ENCODE measurements at places on chromosomes 5 and 9. TPM values are rescaled to one million over a fixed set of nuclear protein-coding genes. Genes with fewer than 3 reads are reported as not detected.

- peaks cover 60% of the 10 kb centered on the region for H3K27me3 ChIP-seq
- no peaks in the 10 kb centered on the region for H3K4me1 ChIP-seq
- no peaks in the 10 kb centered on the region for H3K36me3 ChIP-seq
- no peak overlapping the region for H3K27ac ChIP-seq
- H3K4me3 ChIP-seq: no peak overlapping the region
Measured at GRCh38 chr5:171586436-171586835, 167.0 kb downstream of the FGF18 start.

Gene PCDHGA6
- 2.1 TPM for polyA plus RNA-seq

- H3K4me3 ChIP-seq: peak overlapping the region; percentile 78
- H3K4me1 ChIP-seq: no peaks in the 10 kb centered on the region
- peaks cover 54% of the 10 kb centered on the region for H3K36me3 ChIP-seq
- no peaks in the 10 kb centered on the region for H3K27me3 ChIP-seq
- H3K27ac ChIP-seq: no peak overlapping the region
Measured at GRCh38 chr5:141319202-141319601, 1.4 kb downstream of the TAF7 start.

DNA sequence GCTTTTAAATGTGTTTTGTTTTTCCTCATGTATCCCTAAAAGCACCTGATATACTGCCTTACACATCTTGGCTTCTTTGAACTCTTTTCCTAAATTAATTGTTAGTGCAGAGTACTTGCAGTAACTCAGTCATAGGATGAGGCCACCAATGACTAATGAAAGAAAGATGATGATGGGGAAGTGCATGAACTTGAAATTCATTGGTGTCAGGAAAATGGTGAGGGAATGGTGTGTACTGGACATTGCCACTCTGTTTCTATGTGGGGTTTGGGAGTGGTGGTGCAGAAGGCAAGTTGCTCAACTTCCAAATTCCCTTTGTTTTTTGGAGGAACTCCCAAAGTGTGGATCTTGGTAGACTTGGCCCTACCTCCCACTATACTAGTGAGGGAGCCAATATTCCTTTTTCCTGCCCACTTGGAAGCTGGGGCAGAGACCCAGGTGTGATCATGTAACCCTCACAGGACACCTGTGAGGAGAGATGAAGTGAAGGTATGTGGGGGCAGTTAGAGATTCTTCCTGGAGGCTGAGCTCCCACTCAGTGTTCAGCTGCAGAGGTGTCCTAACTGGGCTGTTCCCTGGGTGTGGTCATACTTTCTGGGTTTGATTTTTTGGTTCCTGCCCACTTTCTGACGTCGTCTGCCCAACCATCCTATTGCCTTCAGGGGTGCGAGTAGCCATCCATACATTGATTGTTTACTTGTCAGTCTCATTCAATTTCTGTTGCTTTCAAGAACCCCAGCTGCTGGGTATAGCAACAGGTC, 298.5 kb downstream of the MAST4 start:
- H3K27me3 ChIP-seq: no peaks in the 10 kb centered on the region
- H3K4me3 ChIP-seq: no peak overlapping the region
- peaks cover 6% of the 10 kb centered on the region for H3K4me1 ChIP-seq
- DNase-seq: peak; percentile 38
- H3K36me3 ChIP-seq: no peaks in the 10 kb centered on the region
- no peak overlapping the region for H3K27ac ChIP-seq

DNA sequence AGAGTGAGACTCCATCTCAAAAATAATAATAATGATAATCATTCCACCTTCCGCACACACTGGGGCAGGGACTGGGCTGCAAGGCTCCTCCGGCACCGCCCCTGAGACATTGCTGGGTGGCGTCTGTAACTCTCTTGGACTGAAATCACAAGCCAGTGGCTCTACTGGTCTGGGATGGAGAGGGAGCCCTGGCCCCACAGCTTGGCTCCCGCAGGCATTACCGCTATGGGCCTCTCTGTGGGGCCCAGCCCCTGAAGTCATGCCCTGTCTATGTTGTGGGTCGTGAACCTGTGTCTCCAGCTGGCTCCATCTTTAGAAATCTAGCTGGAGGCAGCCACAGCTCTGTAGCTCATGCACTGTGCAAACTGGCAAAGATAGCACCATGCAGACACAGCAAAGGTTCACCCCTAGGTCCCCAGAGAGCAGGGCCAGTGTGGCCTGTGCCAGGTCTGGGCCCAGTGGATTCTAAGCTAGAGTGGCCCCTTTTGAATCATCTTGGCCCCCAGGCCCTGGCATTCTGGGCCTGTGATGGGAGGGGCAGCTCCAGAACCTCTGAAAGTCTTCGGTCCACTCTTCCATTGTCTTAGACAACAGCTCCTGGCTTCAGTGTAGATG, 36.1 kb upstream of the COL5A1 start:
- H3K27me3 ChIP-seq: no peaks in the 10 kb centered on the region
- no peak overlapping the region for H3K27ac ChIP-seq
- no peak overlapping the region for H3K4me3 ChIP-seq
- H3K36me3 ChIP-seq: no peaks in the 10 kb centered on the region
- peaks cover 14% of the 10 kb centered on the region for H3K4me1 ChIP-seq

Gene EFNA5
- polyA plus RNA-seq: 0.64 TPM

Gene LYSMD3
- 22.6 TPM for polyA plus RNA-seq

- H3K27me3 ChIP-seq: no peaks in the 10 kb centered on the region
- no peak overlapping the region for H3K4me3 ChIP-seq
- peak; percentile 10 for DNase-seq
- no peak overlapping the region for H3K27ac ChIP-seq
- 0 out of 2 replicates have a peak, but pooled peaks cover 5% of the 10 kb centered on the region for H3K4me1 ChIP-seq
- 0 out of 2 replicates have a peak, but pooled peaks cover 3% of the 10 kb centered on the region for H3K36me3 ChIP-seq
Measured at GRCh38 chr5:131505237-131505908, 129.7 kb downstream of the RAPGEF6 start.

Gene GRHPR
- 124 TPM for polyA plus RNA-seq

DNA sequence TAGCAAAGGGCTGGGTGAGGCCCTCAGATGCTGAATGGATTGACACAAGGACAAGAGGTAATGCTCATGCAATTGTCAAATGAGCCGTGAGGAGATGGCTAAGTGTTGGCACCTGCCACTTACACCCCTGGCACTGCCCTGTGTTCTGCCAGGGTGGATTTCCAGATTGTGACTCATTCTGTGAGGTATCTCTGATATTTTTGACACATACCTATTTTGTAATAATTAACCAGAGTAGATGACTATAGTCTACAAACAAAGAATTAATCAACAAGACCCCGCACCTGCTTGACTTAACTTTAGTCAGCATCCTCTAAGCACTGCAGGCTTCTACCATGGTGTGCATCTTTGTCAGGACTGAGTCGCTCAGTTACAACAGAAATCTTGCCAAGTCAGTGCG, 200.8 kb downstream of the DIRAS2 start:
- DNase-seq: no peak
- no peak overlapping the region for H3K27ac ChIP-seq
- no peaks in the 10 kb centered on the region for H3K36me3 ChIP-seq
- no peak overlapping the region for H3K4me3 ChIP-seq
- H3K27me3 ChIP-seq: no peaks in the 10 kb centered on the region
- H3K4me1 ChIP-seq: no peaks in the 10 kb centered on the region

- no peaks in the 10 kb centered on the region for H3K27me3 ChIP-seq
- no peak for DNase-seq
- H3K4me3 ChIP-seq: no peak overlapping the region
- 0 out of 2 replicates have a peak, but pooled peaks cover 8% of the 10 kb centered on the region for H3K36me3 ChIP-seq
- H3K4me1 ChIP-seq: no peaks in the 10 kb centered on the region
Measured at GRCh38 chr9:27054841-27055240, 49.4 kb upstream of the LRRC19 start.

DNA sequence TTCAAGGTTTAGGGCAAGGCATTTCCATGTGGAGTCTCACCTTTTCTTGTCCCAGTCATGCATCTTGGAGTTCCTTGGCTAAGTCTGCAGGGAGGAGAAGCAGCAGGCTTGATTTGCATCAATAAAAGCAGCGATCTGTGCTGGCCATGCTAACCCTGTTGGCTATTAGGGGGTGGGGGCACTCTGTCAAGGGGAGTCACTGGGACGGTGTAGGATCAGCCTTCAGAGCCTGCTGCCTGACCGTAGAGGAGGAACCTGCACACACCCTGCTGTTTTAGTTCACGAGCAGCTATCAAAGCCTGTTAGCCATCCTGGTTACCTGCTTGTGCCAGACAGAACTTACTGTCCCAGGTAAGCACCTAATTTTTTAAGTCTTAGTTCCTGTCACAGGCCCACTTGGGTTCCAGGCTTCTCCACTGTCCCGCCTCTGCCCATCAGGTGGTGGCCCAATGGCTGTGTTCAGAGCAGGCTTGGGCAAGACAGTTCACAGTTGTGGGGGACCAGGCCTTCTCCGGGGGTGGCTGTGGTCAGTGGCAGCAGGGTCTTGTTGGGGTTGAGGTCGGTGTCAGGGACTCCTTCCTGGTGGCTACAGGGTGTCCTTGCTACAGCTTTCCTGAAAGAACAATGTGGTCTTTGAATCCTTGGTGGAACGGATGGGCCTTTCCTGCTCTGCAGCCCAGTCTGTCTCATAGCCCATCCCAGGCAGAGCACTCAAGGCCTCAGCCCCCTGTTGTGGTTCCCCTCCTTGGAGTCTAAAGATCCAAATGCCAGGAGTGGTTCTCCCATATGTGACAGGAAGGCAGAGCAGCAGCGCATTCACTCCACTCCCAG, 43.7 kb downstream of the SECISBP2 start:
- H3K4me3 ChIP-seq: no peak overlapping the region
- no peaks in the 10 kb centered on the region for H3K27me3 ChIP-seq
- no peak overlapping the region for H3K27ac ChIP-seq
- H3K36me3 ChIP-seq: peaks cover 10% of the 10 kb centered on the region

Gene ESM1
- polyA plus RNA-seq: 11.8 TPM

DNA sequence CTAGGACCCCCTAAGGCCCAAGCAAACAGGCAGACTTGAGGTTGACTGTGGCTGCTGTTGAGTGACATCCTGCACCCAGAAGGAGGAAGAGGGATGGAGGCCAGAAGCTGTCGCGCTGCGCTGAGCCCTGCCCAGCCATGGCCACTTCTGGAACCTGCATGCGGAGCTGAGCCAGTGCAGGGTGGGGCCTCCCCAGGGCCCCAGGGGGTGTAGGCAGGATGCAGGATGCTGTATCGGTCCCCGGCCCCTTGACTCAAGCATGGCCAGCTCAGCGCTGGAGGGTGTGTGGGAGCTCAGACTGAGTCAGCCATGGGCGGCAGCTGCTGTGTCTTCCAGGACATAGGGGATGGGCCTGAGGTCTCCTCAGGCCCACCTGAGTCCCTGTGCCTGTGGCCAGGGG, 26.9 kb downstream of the GLT6D1 start:
- no peak overlapping the region for H3K27ac ChIP-seq
- DNase-seq: no peak
- H3K27me3 ChIP-seq: no peaks in the 10 kb centered on the region
- no peaks in the 10 kb centered on the region for H3K36me3 ChIP-seq

DNA sequence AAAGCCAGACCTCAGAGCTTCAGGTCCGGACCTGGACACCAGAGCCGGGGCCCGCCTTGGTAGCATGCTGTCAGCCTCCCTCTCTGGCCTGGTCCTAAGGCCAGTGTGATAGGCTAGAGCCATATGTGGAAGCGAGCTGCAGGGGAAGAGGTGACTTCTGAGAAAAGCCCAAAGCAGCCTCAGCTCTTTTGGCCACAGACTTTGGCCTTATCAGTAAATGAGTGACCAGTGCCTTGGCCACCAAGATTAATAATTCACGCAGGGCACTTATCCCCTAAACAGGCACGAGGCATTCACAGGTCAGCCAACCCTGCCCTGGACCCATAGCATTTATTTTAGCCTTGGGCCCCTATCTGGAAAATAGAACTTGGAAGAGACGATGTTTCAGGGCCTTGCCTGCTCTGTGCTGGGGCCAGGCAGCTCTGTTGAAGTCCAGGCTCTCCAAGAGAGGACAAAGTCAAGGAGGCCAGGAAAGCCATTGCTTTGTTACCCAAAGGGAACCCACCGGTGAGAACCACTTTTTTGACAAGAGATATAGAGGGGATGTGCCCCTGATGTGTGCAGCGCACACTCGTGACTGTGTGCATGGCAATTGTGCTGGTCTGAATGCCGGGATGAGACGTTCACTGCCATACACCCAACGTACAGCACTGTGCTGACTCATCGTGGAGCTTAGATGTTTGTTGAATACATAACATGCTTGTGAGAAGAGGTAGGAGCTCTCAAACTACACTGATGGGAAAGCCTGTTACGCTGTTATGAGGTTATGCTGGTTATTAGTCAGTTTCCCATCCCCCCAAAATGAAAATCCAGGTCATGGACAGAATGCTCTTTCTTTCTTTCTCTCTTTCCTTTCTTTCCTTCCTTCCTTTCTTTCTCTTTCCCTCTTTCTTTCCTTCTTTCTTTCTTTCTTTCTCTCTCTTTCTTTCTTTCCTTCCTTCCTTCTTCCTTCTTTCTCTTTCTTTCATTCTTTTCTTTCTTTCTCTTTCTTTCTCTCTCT, 5.0 kb upstream of the SLC34A1 start:
- H3K27me3 ChIP-seq: peaks cover 19% of the 10 kb centered on the region
- no peaks in the 10 kb centered on the region for H3K4me1 ChIP-seq
- no peak overlapping the region for H3K27ac ChIP-seq
- DNase-seq: peak; percentile 90
- H3K4me3 ChIP-seq: no peak overlapping the region

- no peak for DNase-seq
- no peak overlapping the region for H3K27ac ChIP-seq
- H3K27me3 ChIP-seq: no peaks in the 10 kb centered on the region
- H3K4me1 ChIP-seq: peaks cover 24% of the 10 kb centered on the region
- H3K4me3 ChIP-seq: no peak overlapping the region
Measured at GRCh38 chr9:127061411-127061810, 61.0 kb downstream of the ANGPTL2 start.

DNA sequence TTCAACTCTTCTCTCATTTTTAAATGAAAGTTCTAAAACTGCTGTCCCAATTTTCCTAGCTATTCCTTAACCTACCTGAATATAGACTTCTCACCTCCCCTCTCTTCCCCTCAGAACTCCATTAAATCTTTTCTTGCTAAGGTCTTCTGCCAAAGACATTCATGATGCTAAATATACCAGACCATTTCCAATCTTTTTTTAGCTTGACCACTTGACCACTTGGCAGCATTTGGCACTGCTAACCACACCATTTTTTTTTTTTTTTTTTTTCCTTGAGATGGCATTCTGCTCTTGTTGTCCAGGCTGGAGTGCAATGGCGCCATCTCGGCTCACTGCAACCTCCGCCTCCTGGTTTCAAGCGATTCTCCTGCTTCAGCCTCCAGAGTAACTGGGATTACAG, 3.6 kb upstream of the ZNF131 start:
- H3K27me3 ChIP-seq: no peaks in the 10 kb centered on the region
- DNase-seq: no peak
- no peak overlapping the region for H3K27ac ChIP-seq
- H3K4me3 ChIP-seq: no peak overlapping the region
- no peaks in the 10 kb centered on the region for H3K36me3 ChIP-seq

Gene STC2
- 184 TPM for polyA plus RNA-seq

Gene LCN15
- polyA plus RNA-seq: not detected

Gene HSPB3
- polyA plus RNA-seq: 8.0 TPM

DNA sequence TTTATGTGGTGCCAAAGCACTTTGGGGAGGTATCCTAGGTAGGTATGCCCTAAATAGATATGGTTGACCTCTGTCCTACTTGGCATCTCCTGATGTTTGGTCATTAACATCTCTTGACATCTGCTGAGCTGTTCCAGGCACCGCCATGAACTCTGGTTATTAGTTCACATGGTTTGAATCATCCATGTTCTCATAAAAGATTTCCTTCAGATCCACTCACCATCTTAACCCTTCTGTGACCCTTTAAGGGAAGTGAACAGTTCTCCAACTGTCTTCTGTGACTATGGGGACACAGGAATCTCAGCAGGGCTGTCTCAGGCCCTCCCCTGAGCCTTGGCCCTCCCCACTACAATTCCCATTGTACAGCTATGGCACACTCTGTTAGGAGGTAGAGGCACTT, 167.7 kb downstream of the CDH6 start:
- H3K27ac ChIP-seq: peak overlapping the region; percentile 87
- H3K27me3 ChIP-seq: no peaks in the 10 kb centered on the region
- H3K4me1 ChIP-seq: peaks cover 60% of the 10 kb centered on the region
- no peak overlapping the region for H3K4me3 ChIP-seq
- H3K36me3 ChIP-seq: no peaks in the 10 kb centered on the region

- H3K4me3 ChIP-seq: peak overlapping the region; percentile 91
- no peaks in the 10 kb centered on the region for H3K36me3 ChIP-seq
- DNase-seq: peak; percentile 92
- no peaks in the 10 kb centered on the region for H3K27me3 ChIP-seq
Measured at GRCh38 chr5:109690975-109691574, 1.3 kb downstream of the MAN2A1 start.

All from GM23248 (cell line).